Endothelial cell (in vitro differentiated cells): ENCODE measurements at places on chromosomes 1 and 21.

DNA sequence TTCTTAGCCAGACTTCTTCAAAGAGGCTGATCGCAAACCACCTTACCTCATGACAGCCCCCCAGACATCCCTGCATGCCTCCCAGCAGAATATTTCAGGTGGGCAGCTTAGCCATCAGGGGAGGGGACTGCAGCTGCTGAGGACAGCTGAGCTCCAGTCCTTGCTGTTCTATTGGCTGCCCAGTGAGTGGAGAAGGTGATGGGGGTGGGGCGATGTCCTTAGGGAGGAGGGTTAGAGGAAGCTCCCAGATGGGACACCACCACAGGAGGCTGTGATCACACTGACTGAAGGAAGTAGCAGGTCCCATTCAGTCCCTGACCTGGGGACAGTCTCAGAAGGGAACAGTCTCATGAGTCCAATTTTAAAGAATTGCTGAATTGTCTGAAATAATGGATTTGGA, 38.3 kb downstream of the GJA5 start:
- no peak for DNase-seq

GRCh38 chr1:235563513-235564061, 59.3 kb upstream of the B3GALNT2 start:
- no peak for DNase-seq

- no peak for DNase-seq
These were observed 20.3 kb downstream of the TGFB2 start for GRCh38 chr1:218365226-218365999.

GRCh38 chr1:46205791-46206190, 2.7 kb downstream of the LURAP1 start:
- no peak for DNase-seq

DNA sequence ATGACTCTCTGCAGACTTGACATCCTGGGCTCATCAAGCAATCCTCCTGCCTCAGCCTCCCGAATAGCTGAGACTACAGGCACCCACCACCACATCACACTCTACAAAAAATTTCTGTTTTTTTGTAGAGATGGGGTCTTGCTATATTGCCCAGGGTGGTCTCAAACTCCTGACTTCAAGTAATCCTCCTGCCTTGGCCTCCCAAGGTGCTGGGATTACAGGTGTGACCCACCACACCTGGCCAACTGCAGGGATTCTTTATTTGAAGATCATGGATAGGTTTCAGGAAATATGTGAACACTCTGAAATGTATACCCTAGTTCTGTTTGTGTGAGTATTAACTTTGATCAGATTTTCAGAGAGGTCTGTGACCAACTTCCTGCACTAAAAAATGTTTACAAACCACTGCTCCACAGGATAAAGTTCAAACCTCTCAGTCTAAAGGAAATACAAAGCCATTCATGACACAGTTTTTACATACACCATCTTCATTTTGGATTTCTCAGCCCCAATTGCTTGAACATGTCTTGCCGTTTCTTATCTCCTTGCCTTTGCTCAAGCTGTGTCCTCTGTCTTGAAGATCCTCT, 252.3 kb upstream of the FGGY start:
- no peak for DNase-seq

GRCh38 chr1:116494745-116495144, 76.1 kb downstream of the CD58 start:
- no peak for DNase-seq
